NCI-H2081 treated with DMSO at 0.1 percent for 48 hours (cell line): ENCODE measurements at places on chromosomes 12 and 14.

GRCh38 chr12:102010265-102010994 lies 51.4 kb downstream of the WASHC3 start:
- DNase-seq = no peak

GRCh38 chr12:131101703-131102492 lies 148.2 kb downstream of the ADGRD1 start:
- no peak for DNase-seq

DNA sequence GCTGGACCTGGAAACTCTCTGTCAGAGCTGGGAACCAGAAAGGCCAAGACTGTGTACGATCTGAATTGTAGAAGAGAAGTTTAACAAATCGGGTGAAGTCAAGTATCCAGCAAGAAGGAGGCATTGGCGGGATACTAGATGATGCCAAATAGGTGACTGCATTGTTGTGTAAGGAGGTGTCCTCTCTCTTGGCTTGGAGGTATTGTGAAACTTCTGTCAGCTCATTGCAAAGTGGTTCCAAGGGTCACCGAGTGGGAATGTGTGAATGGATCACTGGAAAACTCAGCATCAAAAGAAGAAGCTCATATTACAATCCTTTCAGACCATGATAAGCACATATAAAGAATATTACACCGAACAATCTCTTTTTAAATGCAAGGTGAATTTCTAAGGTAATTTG lies 11.7 kb downstream of the NAV3 start:
- DNase-seq = no peak

DNA sequence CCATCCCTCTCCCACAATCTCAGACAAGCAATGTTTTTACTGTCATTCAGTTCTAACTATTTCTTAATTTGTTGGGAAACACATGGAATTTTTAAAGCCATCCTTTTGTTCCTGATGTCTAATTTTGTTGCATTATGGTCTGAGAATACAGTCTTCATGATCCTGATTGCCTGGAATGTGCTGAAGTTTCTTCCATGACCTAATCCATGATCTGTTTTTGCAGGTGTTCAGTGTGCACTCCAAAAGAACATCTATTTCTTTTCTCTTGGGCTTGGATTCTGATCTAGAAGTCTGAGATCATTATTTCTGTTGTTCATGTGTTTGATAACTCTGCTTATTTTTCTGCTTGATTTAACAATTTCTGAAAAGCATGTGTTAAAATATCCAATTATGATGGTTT lies 43.2 kb upstream of the PHC1 start:
- DNase-seq = no peak

GRCh38 chr14:76936483-76936882 lies 92.0 kb downstream of the IRF2BPL start:
- no peak for DNase-seq

DNA sequence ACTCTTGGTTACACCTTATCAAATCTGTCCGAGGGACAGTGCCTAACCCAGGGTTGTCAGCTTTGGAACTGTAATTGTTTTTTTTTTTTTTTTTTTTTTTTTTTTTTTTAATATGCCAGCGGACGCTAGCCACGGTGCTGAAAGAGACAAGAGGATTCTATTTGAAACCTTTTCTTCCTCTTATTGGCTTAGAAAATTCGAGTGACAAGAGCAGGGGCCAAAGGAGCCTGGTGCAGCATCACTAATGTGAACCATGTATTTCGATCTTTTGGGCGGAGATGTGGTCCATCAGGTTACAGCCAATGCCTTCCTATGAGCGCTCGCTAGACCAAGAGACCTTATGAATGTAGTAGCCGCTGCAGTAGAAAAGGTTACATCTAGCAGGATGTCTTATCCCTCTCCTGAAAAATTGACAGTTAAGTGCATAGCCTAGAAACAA lies 922 bp downstream of the PTPRR start:
- DNase-seq = no peak

DNA sequence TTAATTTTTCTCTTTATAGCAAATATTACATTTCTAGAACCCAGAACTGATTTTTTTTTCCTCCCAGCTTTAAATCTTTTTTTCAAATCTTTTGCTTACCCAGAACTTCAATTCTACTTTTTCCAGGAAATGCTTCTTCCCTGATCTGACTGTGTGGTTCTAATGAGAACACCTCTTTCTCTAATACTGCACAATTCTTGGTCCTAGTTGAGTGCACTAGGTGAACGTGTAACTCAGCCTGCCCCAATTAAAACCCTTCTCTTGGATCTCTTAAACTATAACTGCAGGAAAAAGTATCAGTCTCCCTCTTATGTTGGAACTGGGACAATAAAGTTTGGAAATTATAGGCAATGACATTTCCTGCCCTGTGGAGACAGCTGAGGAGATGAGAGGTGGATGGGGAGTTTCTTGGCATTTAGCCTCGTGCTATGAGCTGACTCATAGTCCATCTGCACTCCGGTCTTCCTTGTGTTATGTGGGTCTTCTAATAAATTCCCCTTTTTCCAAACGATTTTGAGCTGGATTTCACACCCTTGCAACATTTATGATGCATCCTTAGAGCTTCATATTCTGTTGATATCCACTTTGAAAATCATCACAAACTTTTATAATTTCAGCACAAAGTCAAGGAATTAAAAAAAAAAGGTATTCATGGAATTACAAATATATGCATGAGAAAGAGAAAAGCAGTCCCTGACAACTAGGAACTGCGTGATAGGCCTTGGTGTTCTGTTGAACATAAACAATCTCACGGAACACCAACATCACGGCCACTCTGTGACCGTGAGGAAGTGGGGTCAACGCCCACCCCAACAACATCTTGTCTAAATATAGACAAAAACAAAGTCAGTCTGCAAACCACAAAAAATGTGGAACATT lies 52.4 kb downstream of the BRMS1L start:
- DNase-seq = no peak

- DNase-seq = no peak
These were observed 9.0 kb downstream of the GPR84 start for GRCh38 chr12:54355104-54355815.

GRCh38 chr12:101238800-101239329 lies 28.8 kb upstream of the SLC5A8 start:
- DNase-seq = no peak

- no peak for DNase-seq
These were observed 5.2 kb upstream of the CCT2 start for GRCh38 chr12:69580074-69580473.

DNA sequence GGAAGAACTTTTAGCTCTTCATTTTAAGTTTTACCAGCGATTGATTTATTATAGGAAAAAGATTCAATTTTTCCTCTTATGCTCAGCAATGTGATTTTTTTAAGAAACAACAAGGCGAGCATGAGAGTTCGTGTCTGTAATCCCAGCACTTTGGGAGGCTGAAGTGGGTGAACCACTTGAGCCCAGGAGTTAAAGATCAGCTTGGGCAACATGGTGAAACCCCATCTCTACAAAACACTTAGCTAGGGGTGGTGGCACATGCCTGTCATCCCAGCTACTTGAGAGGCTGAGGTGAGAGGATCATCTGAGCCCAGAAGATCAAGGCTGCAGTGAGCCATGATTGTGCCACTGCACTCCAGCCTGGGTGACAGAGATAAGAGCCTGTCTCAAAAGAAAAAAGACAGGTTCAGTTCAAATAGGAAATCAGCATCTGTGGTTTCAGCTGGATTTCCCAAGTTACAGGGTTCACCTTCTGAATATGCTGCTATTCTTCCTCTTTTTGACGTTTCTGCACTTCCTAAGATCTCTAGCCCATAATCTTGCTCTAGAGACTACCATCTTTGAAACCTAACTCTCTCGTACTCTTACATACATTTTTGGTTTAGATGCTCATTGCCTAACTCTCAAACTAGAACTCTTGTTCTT lies 274.7 kb downstream of the SEC23A start:
- no peak for DNase-seq

DNA sequence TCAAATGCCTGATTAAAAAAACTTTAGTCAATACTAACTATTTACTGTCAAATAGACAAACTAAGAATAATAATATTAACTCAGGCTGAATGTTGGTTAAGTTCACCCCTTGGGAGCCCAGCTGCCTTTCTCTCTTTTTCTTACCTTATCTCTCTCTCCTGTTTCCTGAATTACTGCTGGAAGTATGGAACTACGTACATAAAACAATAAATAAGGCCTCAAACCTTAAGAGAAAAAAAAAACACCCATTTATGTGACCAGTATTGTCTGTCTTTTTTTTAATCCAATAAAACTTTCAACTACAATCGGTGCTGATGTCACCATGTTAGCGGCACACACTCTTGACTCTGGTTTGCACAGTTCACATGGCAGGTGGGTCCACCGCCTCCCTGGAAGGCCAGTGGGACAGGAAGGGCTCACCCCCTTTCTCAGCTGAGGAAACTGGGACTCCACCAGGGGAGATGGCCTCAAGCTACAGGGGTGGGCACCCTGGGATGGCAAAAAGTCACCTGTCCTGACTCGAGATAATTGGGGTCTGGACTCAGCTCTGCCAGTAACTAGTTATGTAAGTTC lies 21.3 kb downstream of the BCL11B start:
- DNase-seq = no peak

DNA sequence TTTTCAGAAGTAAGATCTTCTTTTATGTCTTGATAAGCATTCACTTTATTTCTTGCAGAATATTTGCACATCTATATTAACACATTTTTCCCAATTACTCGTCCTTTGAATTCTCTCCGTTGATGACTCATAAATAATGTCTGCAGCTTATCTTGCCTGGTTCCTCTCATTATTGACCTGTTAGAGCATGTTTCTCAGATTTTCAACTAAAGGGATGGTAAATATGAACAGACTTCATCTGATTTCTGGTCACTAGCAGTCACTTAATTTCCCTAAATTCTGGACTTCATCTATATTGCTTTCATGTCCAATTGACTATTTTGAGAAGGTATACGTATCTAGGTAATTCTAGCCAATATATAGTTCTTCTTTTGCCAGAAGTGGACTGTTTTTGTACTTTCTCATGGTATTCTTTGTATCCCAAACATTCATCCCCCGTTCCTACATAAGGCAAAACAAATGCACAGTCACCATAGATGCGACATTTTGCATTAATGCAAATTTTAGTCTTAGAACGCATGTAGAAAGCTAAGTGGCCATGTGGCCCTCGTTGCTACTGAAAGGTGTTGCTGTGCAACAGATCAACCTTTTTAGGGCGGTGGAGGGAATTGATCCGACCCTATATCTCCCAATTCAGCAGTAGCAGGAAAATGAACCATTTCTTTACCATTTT lies 6.2 kb downstream of the PIK3C2G start:
- DNase-seq = no peak

GRCh38 chr12:47995981-47996401 lies 8.3 kb downstream of the COL2A1 start:
- DNase-seq = no peak

DNA sequence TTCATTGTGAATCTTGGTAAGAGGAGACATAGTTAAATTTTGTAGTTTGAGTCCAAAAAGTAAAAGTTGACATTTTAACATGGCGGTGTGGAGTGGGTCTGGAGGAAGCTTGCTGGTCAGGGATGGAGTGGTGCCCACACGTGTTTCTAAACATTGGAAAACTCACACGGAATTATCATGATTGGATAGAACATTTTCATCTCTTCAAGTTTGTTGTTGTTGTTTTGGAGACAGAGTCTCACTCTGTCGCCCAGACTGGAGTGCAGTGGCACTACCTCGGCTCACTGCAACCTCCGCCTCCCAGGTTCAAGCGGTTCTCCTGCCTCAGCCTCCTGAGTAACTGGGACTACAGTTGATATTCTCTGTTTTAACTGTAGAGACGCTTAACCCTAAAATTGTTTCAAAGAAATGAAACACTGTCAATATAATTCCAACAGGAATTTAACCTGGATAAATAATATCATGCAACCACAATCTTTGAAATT lies 502 bp upstream of the MBIP start:
- DNase-seq = no peak

GRCh38 chr14:104150136-104151025 lies 12.0 kb downstream of the KIF26A start:
- DNase-seq = no peak

DNA sequence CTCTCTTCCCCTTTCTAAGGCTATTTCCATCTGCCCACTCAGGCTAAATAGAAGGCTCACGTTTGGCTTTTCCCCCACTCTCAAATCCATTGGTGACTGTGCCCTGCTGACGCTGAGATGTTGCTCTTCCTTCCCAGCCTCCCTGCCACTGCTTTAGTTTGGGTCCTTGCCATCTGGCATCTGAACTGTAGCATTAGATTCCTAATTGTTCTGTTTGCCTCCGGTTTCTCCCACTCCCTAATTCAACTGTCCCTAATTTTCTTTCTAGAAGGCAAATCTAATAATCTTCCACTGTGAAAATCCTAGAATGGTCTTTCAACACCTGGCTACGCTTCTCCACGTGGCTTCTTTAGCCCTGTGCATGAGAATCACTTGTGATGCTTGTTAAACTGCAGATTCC lies 37.6 kb upstream of the SMOC1 start:
- DNase-seq = peak; percentile 91

DNA sequence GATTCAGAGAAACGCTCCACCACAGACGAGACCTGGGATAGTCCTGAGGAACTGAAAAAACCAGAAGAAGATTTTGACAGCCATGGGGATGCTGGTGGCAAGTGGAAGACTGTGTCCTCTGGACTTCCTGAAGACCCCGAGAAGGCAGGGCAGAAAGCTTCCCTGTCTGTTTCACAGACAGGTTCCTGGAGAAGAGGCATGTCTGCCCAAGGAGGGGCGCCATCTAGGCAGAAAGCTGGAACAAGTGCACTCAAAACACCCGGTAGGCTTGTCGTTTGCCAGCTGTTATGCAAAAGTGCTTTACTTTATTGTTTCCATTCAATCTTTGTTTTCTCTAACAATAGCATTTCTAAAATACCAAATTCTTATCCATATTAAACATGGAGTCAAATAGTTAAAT lies 287.3 kb downstream of the NAV3 start:
- no peak for DNase-seq

- DNase-seq = no peak
These were observed 65.4 kb upstream of the SAV1 start for GRCh38 chr14:50733494-50733893.

GRCh38 chr14:75982266-75983018 lies 647 bp upstream of the TGFB3 start:
- DNase-seq = peak; percentile 12

DNA sequence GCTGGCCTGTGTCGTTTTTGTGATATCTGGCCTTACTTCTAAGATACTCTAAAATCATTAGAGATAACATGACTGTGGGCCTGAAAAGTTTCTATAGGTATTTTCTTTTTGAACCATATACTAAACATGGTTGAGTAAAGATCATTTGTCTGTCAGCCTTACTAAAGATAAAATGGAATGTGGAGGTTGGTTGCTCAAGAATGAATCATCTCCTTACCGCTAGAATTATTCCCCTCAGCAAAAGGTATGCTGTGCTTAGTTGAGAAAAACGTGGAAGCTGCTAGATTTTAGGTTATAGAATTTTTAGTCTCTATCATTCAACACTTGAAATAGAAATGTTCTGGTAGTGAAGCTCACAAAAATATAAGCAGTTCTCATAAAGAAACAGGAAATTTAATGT lies 407.3 kb downstream of the AEBP2 start:
- no peak for DNase-seq
